Activated T-helper 9 cell treated with anti-CD3 and anti-CD28 coated beads, Interleukin-2, amount 50 U/mL, for 16 hours (primary cell): ENCODE measurements at places on chromosomes 6 and 20.

- no peak for DNase-seq
These were observed 228.8 kb downstream of the SYNDIG1 start for GRCh38 chr20:24698189-24698588.

DNA sequence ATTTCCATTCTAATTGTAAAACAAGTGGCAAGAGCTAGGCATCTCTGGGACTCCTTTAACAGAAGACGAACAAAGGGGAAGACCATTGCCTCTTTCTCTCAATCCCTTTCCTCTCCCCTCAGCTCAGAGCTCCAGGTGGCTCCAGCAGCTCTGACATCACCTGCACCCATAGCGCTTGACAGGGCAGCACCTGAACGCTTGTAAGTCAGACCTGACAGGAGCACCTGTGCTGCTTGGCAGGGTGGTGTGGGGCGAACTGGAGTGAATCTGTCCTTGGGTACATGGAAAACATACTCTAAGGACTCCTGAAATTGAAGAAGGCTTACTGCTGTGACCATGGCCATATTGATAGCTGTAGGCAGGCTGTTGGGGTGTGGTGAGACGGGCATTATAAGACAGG is 409.5 kb upstream of the AGPAT4 start:
- no peak for DNase-seq

DNA sequence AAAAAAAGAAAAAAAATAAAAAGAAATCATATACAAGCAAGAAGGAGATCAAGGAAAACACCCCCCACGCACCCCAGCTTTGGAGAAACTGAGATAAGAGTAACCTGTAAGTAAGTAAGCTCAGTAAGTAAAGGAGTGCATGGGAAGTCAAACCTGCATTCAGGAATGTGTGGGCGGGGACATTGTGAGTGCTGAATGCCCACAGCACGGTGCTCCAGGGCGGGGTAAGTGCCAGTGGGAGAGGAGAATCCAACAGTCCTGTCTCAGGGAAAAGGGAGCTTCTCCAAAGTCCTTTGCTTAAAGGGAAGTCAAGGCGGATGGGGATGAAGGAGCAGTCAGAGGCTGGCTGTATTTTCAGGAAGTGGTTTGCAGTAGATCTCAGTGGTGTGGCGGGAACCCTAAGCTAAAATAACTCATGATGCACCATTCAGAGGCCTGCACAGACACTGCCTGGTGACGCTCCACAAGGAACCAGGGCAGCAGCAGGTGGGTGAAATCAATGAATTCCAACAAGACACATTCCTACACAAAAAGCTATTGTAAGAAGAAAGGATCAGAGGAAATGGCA is 368.0 kb downstream of the QKI start:
- no peak for DNase-seq

DNA sequence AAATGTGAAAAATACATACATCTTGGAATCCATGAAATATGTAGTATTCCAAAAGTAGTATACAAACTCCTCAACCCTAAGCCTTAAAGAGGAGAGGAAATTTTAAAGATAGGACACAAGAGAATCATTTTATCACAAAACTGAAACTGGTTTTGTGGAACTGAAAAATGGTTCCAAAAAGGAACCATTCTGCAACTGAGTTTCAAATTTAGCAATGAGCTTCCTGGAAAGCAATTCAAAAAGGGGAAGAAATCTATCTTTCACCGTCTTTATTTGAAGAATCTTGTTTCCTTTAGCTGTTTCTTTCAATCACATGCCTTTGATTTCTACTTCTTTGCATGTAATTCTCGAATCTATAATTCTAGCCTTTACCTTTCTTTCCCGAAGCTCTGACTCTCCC is 32.2 kb upstream of the LAMP5 start:
- DNase-seq, result no peak

DNA sequence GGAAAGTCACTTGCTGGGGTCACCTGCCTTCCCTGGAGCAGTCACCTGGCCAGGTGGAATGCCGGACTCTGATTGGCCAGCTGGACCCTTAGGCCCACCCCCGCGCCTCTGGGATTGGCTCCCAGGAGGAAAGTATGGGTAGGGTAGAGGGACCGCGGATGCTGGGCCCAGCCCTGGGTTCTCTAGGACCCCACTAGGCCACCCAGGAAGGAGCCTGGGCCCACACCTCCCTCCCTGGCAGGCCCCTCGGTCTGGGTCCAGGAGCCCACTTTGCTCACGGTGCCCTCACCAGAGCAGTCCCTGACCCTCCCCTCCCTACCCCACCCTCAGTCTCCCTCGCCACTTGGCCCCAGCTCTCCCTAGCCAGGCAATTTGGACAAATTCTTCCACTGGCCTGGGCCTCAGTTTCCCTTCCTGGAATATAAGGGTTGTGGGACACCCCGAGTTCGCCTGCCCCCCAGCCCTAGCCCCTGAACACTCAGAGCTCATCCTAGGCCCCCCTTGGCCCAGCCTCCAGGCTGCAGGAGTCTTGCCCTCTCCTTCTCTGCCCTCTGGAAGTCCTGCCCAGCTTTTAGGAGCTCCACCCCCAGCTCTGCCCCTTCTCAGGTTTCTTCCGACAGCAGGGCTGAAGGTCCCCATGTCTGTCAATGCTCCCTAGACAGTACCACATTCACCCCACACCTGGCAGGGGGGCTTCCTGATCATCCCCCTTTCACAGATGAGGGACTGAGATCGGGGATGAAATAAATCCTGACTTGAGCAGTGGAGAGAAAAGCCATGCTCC is 299.6 kb downstream of the TAF4 start:
- no peak for DNase-seq

DNA sequence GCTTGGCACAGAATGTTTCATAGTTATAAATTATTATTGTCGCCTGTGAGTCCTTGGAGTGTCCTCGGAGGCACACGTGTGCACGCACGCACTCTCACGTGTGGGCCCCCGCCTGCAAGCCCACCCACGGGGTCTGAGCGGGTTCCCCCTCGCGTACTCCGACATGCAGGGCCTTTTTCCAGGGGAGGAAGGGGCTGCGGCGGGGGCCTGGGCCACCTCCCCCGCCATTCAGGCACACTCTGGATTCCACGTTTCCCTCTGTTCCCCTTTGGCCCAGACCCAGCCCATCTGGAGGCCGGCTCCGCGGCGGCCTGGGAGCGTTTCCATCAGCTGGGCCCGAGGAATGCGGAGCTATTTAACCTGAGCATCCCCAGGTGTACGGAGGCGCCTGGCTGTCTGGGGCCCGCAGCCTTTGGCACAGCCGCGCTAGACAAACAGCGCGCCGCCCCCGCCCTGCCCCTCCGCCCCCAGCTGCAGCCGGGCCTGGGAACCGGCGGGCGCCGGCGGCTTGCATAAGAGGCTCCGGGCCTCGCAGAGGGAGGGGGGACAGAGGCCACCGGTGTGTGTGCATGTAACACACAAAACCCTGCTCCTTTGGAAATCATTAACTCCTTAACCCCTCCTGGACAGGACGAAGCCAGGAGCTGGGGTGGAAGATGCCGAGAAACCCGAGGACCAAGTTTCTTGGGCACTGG is 3.3 kb downstream of the ID1 start:
- DNase-seq, result no peak

- DNase-seq, result no peak
These were observed 147.9 kb downstream of the RNGTT start for GRCh38 chr6:88815491-88815890.

- DNase-seq, result no peak
These were observed 159.7 kb upstream of the AHI1 start for GRCh38 chr6:135657207-135657606.

GRCh38 chr20:20609522-20609921 is 102.9 kb downstream of the RALGAPA2 start:
- no peak for DNase-seq
